ENCODE measurements at places on chromosomes 4 and X. TPM values are rescaled to one million over a fixed set of nuclear protein-coding genes. Genes with fewer than 3 reads are reported as not detected.

Gene PCDH11X
- polyA plus RNA-seq = not detected

Gene C4orf50
- polyA plus RNA-seq = not detected

Gene SATL1
- 0.43 TPM for polyA plus RNA-seq

Gene TEX13D
- polyA plus RNA-seq = not detected

Gene TCEAL7
- 331 TPM for polyA plus RNA-seq

DNA sequence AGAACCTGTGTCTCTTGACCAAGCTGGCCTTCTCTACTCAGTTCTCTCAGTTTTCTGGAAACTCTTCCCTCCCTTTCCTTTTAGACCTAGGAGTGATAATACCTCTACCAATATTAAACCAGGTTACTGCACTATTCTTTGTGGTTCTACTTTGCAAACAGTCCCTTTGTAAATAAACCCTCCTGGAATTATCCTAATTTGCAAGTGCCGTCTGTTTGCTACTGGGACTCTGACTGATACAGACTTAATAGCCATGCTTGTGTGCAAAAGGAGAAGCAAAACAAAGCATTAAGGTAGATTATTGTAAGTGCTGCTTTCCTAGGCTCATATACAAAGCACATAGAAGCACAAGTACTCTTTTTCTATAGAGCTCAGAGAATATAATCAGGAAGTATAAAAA, 507.0 kb downstream of the INPP4B start:
- no peak for DNase-seq

DNA sequence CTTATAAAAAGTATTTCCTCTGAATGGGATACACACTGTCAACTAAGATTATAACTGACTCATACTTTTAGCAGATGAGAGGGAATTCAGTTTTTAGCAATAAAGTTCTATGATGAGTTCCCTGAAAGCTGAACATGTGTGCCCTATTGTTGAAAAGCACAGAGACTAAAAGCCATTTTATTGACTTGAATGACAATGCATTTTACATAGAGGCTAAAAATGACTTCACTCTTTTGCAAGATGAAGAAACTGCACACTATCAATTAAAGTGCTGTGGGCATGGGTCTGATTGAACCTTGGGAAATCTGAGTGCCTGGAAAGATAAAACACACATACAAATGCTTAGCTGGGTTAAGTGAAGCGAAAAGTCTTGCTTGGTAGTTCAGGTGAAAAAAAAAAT, 633.4 kb downstream of the PDHA2 start:
- no peak for DNase-seq

- DNase-seq = no peak
These were observed 6.8 kb downstream of the ARHGAP4 start for GRCh38 chrX:153919281-153919680.

GRCh38 chrX:37786624-37787422, 7.0 kb downstream of the CYBB start:
- no peak for DNase-seq

DNA sequence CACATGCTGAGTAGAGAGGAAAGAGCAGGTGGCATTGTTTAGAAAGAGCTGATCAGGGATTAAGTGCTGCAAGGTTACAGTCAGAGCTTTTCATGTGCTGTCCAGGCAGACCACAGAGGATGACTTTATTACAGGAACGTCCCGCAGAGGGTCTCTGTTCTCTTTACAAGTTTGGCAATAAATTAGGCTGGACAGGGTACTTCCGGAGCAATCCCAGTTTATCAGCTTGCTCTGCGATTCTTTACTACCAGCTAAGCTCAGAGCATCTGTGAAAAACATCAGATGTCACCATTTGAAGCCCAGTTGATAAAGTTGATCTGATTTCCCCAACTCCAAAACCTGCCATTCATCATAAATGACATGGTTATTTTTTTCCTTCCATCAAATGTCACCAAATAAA, 633.1 kb downstream of the NLGN4X start:
- DNase-seq = no peak

GRCh38 chr4:27096142-27096824, 235.6 kb downstream of the STIM2 start:
- DNase-seq = no peak

- no peak for DNase-seq
These were observed 57.6 kb upstream of the CLNK start for GRCh38 chr4:10741961-10742699.

DNA sequence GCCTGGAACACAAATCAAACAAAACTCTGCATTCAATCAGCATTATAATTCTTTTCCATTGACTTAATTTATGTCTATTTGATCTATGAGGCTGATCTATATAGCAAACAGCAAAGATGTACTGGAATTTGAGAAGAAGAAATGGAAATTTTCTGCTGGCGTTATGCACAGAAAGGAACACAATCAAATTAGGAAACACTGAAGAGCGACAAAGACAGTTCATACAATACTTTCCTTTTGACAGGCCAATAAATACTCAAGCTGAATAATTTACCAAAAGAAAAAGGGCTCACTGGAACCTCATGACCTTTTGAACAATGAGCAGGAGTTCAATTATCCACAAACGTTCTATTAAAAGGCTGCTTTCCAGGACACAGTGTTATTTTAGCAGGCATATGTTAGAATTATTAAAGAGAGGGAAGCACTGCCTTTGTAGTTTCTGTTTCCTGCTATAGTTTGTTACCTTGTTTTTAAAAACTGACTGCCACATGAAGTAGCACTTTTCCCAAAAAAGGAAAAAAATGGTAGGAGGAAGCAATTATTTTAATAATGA, 8.1 kb downstream of the PDHA2 start:
- no peak for DNase-seq

DNA sequence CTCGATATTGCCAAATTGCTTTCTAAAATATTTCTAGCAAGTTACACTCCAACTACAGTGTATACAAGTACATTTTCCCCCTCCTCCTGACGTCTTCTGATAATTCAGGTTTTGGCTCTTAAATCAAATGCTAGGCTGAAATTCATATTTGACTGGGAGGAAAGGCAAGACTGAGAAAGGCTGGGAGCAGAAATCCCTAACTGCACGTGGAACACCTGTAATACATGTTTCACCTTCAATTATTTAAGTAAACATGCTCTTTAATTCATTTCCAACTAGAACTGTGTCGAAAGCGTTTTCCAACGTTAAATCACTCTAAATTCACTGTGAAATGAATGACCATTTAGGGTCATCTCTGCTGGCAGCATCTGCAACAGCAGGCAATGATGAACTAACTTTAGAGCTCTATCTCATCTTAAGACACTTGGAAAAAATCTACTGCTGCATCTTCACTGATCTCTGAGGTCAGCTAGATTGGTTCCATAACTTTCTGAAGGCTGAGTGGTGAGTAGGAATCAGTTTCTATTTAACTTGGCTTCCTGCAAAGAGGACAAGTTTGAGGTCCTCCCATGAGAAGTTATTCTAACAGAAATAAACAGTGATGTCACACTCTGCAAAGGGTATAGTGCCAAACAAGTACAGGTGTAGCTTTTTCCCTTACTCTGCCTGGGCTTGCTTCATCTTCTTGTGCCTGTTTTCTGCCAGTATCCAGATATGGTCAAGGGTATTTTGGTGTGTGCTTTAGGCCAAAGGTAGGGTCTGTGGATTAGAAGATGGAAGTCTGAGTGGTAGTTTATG, 144.3 kb upstream of the PAK3 start:
- no peak for DNase-seq

All from muscle of arm (tissue), 14 donors.